HT1080 (cell line): ENCODE measurements at places on chromosomes 2 and 18. TPM values are rescaled to one million over a fixed set of nuclear protein-coding genes. Genes with fewer than 3 reads are reported as not detected.

- peak; percentile 21 for DNase-seq
Observed at GRCh38 chr2:120520929-120521912, 175.3 kb downstream of the INHBB start.

DNA sequence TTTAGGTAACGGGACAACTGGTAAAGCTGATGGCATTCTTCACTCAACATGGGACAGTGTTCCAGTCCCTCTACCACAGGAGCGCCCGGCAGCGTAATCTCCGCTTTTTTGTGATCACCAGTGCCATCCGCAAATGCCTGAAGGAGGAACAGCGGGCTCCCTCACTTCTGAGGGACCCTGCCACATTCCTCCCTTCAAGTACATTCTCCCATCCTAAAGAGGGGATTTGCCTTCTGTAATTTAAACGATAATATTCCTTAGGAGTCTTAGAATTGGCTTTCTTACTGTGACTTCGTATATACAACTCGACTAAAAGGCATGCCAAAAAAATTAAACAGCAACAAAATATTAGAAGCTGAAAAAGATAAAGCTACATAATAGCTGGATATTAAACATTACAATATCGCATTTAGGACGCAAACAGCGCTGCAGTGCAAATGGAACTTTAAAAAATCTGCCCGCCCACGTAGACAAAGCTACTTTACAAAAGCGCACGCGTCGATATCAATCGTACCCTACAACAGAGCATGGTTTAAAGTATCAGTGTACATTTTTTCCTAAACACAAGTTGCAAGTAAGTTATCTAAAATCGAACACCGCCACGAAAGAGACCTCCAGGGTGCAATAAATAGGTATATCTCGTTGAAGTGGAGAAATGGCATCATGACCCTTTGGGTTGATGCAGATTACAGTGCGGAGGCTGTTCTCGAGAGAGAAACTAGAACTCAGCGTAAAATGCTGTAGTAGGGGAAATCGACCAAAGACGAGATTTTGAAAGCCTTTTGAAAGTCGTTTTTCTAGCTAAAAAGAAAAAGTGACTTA lies 2.3 kb upstream of the VSNL1 start:
- no peak for DNase-seq

- no peak for DNase-seq
Observed at GRCh38 chr2:45545943-45546342, 65.1 kb downstream of the SRBD1 start.

- no peak for DNase-seq
Observed at GRCh38 chr2:80001701-80002101, 302.9 kb downstream of the LRRTM1 start.

DNA sequence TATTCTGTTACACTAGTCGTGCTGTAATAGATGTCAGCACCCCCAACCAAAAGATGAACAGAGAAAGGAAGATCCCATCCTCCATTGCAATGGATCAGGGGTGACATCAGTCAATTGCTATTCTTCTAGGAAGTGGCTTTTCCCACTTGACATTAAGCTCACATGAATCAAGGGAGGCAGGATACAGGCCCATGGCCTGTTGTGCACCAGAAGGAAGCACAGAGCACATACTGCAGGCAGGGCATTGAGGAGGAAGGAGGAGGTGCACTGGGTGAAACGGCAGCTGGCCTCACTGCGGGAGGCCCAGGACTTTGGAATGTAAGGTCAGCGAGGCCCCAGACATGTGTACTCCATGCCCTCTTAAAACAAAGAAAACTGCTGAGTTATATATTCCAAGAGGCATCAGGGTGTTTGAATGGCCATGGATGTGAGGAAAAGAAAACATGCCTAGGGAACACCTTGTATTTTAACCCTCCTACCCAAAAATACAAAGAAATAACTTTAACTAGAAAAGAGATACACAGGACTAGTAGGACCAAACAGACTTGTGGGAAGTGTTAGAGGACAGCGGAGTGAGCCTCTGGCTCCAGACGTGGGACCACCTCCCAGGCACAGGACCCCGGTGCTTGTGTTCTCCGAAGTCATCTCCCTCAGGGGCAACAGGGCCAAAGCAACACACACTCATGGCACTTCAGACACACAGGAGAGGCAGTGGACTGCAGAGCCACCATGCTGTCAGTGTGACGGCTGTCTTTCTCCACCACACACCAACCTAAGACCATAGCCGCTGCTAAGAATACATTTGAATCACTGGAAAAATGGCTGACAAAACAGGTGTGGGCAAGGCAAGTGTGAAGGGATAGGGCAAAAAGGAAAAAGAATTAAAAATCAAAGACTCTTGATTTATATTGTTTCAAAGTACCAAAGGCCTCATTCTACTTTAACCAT lies 51.4 kb upstream of the RIOK3 start:
- peak; percentile 93 for DNase-seq

- no peak for DNase-seq
Observed at GRCh38 chr18:8744656-8745055, 39.3 kb downstream of the MTCL1 start.

- no peak for DNase-seq
Observed at GRCh38 chr2:3405307-3405706, 25.8 kb downstream of the TRAPPC12 start.

IL37 gene
- not detected in 2 replicates for total RNA-seq

C2orf66 gene
- not detected in 2 replicates for total RNA-seq

AQP4 gene
- not detected in 2 replicates for total RNA-seq

C2orf92 gene
- total RNA-seq = 1.0 and 1.7 TPM in 2 replicates

CLEC4F gene
- total RNA-seq = not detected in 2 replicates
